Spleen (tissue), 13 donors: ENCODE measurements at places on chromosomes 16 and 17. TPM values are rescaled to one million over a fixed set of nuclear protein-coding genes. Genes with fewer than 3 reads are reported as not detected.

Gene SLC6A4
- not detected for total RNA-seq

Gene MYL4
- total RNA-seq = 3.7 TPM

Gene BCAR1
- 62.2 TPM for total RNA-seq

Gene CCL2
- 41.4 TPM for total RNA-seq

Gene PTGES3L
- 1.8 TPM for total RNA-seq

Gene PRR29
- 3.5 TPM for total RNA-seq
